GM13976 (cell line): ENCODE measurements at places on chromosomes 2 and 18.
A peak's percentile ranks its signal among the peaks of the same experiment; 100 is the strongest.

- no peak for DNase-seq
These were observed 33.1 kb downstream of the SERTAD2 start for GRCh38 chr2:64620661-64621060.

DNA sequence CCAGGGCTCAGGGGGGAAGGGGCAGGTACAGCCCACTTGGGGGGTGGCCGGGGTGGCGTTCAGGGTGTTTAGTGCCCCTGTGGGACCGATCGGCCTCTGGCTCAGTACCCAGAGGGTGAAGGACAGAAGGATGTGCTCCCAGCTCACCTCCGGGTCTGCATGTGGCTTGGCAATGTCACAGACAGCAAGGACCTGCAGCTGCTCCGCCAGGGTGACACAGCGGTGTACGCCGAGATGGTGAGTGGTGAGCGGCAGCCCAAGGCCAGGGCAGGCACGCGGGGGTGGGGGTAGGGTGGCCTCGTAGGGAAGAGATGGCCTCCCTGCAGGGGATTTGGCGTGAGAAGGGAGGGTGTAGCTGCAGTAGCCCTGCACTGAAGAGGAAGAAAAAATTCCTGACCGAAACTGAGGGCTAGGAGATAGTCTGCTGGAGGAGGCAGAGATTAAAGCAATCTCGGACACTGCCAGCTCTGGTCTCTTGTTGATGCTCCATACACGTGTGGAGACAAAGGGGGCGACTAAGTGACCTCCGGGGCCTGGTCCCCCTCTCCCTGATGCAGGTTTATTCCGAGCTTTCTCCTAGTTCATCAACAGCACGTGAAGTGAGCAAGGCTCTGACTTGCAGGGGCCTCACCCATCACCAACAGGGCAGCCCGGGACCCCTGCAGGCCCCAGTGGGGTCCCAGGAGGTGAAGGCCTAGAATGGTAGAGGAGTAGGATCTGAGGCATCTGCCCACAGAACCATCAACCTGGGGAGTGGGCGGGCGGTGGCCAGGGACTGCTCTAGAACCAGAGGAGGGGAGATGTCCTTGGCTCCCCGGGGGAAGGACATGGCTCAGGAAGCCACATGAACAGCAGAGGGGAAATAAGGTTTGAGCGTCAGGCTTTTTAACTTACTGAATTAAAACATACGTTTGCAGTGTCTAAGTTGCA, 45.4 kb downstream of the FER1L5 start:
- no peak for DNase-seq

GRCh38 chr2:223563462-223563861, 38.7 kb downstream of the SCG2 start:
- DNase-seq = no peak

GRCh38 chr2:84865181-84865783, 15.6 kb downstream of the TRABD2A start:
- peak; percentile 61 for DNase-seq

DNA sequence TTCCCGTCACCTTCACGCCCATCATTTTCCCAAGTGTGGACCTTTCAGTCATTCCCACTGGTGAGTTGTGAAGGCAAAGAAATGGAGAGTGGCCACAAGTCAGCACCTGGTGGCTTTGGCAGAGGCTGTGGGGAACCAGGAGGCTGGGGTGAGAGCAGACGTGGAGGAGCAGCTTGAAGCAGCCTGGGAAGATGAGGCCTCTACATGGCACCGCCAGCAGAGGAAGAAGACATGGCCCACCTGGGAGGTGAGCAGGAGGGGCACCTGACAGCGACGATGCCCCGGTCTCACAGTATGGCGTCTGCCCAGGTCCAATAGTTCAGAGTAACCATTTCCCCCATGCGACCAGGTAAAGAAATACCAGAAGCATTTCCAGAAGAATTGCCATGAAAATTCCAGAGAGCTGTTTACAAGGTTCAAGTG, 69.0 kb downstream of the TPO start:
- no peak for DNase-seq

DNA sequence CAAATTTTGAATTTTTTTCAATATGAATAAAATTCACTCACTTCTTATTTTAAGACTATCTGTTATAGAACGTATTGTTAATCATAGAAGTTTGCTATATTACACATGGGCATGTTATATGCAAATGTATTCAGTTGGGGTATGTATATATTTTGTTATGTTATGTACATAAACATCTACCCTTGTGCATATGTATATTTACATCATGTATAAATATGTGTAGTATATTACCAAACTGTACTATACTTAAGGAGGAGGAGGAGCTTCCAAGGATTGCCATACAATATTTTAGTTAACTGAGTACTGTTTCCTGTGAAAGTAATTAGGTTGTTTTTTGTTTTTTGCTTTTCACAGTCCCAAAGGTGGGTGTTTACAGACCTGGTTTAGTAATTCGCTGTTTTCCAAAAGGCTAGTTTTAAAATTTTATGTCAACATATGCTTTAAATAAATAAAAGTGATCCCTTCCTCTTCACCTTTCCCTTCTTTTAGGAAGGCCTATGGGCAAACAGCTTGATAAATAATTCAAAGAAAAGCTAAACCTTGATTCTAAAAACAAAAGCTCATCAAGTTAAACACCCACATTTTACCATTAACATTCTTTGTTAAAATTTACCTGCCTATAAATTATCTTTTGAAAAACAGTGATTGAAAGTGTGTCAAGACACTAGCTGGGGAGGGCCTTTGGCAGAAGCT, 12.9 kb upstream of the POU3F3 start:
- DNase-seq = no peak
